ENCODE measurements at places on chromosomes 12 and 14. TPM values are rescaled to one million over a fixed set of nuclear protein-coding genes. Genes with fewer than 3 reads are reported as not detected.
A peak's percentile ranks its signal among the peaks of the same experiment; 100 is the strongest.

DNA sequence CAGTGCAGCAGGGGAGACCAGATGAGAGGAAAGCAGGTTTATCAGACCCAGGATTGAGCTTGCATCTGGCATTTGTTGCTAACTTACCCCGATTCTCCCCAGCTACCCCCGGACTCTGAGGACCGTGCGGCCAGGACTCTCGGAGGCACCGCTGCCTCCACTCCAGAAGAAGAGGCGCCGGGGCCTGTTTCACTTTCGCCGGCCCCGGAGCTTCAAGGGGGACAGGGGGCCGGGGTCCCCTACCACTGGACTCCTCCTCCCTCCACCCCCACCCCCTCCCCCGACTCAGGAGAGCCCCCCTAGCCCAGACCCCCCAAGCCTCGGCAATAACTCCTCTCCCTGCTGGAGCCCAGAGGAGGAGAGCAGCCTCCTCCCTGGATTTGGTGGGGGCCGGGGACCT, 6.5 kb upstream of the CPNE6 start:
- no peak for DNase-seq

DNA sequence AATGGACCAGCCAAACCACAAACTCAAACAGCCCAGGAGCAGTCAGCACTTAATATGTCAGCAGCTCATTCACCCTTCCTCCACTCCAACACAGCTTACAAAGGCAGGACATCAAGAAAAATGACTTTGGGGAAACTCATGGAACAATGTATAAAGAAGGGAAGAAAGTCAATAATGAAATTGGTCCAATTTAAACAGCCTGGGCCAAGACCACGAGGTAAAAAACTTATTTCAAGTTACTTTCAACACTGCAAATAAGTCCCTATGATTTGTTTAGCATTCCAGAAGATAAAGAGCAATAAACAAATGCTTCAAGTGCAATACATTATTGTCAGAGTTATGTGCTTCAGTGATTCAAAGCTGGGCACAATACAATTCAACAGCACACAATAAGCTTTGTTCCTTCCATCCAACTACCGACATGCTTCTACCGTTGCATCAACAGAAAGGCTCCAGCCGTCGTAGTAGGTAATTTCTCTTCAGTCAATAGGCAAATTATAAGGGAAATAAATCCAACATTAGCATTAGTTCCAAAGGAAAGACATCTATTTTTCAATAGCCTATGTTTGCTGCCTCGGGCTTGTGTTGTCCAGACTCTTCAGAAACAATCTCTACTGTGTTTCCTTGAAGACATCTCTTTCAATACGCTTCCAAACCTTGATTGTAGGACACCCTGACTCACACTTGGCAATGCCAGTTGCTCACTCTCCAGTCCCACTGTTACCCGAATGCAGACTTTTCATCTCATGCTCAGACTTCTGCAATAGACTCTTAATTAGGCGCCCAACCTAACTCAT, 225.7 kb downstream of the NUAK1 start:
- DNase-seq: no peak

GRCh38 chr12:33672836-33673577, 233.4 kb upstream of the SYT10 start:
- DNase-seq: no peak

DNA sequence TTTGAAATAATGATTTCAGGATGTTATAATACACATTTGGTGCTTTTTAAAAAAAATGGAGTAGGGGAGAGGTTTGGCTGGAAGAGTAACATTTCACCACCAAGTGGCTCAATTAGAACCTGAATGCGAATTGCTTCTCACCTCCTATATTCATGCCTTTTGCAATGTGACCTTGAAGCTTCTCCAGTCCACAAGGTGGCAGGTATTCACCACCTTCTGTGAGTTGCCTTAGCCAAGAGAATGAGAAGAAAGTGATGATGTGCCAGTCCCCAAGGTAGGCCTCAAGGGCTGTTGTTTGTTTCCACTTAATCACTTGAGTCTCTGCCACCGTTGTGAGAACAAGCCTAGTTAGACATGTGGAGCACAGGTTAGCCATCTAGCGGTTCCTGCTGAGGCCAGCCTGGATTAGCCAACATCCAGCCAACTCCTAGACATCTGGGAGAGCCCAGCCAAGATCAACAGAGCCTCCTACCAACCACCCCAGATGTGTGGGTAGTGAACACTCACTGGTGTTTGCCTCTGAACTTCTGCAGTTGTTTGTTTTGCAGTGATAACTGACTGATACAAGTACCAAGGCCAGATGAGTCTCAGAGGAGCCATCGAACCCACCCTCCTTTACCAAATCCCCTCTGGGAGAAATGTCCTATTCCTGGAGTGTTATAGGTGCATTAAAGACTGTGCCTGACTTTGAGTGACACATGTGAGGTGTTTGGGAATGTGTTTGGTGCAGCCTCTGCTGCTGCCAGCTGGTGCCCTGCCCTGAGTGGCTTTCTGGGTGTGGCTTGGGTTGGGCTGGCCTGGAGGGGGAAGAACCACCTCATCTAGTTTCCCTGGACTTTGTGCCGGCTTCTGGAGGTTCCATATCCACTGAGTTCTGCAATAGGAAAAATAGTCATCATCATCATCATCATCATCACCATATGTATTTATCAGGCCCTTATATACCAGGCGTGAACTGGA, 132.5 kb upstream of the RFLNA start:
- DNase-seq: no peak

GRCh38 chr14:55427439-55427838, 13.0 kb downstream of the TBPL2 start:
- DNase-seq: no peak

DNA sequence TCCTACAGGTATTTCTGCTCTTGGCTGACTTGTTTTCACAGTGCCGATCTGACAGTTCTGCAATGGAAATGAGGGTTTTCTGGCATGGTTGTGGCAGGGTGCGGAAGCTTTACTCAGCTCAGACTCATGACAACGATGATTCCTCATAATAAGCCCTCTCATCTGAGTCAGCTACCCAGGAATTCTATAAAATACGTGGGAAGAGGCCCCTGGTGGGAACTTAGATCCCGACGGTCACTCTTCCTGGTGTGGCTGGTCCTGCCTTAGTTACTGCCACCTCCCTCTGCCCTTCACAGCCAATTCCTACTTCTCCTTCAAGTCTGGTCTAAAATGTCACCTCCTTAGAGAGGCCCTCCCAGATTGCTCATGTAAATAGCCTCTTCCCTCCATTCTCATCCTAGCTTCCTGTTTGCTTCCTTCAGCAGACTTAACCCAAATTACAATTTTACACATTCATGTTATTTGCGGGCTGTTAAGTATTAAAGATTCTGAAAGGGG, 104.2 kb upstream of the MAP1LC3B2 start:
- no peak for DNase-seq

GRCh38 chr14:24337144-24337823, 2.4 kb upstream of the ADCY4 start:
- no peak for DNase-seq

DNA sequence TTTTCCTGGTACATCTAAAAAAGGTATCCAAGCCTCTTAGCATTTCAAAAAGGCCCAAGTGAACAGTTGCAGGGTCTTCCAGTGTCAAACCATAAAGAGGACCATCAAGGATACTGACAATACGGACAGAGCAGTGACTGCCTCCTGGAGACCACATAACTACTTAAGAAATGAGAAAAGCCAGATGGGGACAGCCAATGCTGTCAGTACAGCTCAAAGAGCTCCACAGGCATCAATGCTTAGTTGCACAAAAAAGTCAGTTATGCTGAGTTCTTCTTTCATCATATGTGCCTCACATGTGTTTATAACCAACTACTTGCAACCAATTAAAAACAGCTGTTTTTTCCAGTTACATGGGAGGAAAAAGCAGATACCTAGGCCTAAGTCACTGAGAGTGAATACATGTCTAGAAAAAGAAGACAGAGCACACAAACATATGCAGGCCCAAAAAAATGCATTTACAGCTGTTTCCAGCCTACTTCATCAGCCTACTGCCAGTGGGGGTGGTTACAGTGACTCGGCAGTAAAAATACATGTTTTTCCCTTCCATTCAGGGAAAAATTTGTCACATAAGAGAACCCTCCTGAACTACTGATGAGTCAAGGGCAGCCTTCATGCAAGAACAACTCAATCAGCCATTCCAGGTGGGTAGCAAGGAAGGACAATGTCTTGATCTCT, 84.0 kb downstream of the DCAF5 start:
- no peak for DNase-seq

DNA sequence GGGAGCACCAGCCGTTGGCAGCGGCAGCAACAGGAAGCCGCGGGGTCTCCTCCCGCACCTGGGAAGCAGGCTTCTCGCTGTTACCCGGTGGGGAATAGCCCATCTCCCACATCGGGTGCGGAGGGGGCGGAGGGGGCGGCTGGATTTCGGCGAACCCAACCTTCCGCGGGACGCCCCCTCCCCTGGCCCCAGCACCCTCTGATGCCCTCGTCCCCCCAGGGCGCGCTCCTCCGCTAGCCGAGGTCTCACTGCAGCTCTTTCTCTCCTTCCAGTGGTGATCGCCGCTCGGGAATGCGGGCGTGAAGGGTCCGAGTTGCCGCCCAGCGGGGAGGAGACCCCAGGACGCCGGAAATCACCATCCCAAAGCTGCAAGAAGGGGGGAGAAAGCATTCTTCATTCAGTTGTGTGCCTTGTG, 303 bp downstream of the SAMD4A start:
- peak; percentile 46 for DNase-seq

GRCh38 chr12:77842430-77842829, 11.7 kb downstream of the NAV3 start:
- no peak for DNase-seq

GRCh38 chr12:85559536-85559935, 276.7 kb downstream of the RASSF9 start:
- no peak for DNase-seq

- no peak for DNase-seq
These were observed 9.5 kb downstream of the BATF start for GRCh38 chr14:75531660-75532317.

GRCh38 chr12:10331642-10332239, 24.1 kb downstream of the KLRD1 start:
- peak; percentile 43 for DNase-seq

GRCh38 chr14:88422047-88422446, 36.6 kb downstream of the SPATA7 start:
- no peak for DNase-seq

GRCh38 chr14:68679746-68680467, 113.0 kb downstream of the ZFP36L1 start:
- DNase-seq: no peak

DNA sequence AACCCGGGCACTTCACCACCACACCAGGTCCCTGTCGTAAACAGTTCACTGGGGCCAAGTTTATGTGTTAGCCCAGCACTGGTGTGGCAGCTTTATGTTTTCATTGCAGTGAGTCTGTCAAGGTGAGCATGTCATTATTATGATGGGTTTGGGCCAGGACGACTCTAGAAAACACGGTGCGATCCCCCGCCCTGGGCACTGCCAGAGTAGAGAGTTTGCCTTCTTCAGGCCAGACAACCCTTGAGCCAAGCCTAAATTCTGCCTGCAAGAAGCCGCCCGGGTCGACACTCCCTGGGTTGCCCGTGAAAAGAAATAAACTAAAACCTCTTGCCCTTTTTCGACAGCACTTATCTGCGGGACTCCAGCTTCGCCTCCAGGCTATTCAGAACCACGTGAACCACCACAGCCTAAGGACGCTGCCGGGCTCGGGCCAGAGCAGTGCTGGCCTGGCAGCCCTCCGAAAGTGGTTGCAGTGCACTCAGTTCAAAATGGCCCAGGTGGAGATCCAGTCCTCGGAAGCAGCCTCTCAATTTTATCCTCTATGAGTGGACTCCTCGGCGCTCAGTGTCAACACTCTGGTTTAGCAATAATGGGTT, 81.8 kb downstream of the PRIMA1 start:
- DNase-seq: no peak

- no peak for DNase-seq
These were observed 3.9 kb downstream of the GZMH start for GRCh38 chr14:24605435-24606190.

- DNase-seq: no peak
These were observed 9.4 kb downstream of the PDE1B start for GRCh38 chr12:54558759-54559158.

DNA sequence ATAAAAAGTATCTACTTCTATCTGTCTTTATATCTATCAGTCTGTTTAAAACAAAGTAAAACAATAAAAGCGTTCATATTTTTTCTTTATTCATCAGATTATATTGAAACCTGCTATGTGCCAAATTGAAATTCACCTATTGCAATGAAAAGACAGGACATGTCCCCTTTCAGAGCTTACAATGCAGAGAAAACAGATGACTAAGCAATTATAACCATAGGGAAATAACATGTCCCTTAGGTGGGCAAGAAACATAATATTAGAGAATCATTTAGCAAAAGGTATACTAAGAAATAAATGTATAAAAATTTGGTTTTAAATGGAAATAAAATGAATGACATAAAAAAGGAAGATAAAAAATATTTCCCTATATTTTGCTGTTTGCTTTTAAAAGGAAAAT, 1421.3 kb downstream of the FSCB start:
- DNase-seq: no peak

GRCh38 chr14:32702562-32702961, 236.1 kb upstream of the NPAS3 start:
- peak; percentile 69 for DNase-seq

GRCh38 chr14:35958499-35958898, 132.4 kb downstream of the BRMS1L start:
- DNase-seq: no peak

- DNase-seq: peak; percentile 88
These were observed 24.8 kb downstream of the KLRK1 start for GRCh38 chr12:10364815-10365622.

DNA sequence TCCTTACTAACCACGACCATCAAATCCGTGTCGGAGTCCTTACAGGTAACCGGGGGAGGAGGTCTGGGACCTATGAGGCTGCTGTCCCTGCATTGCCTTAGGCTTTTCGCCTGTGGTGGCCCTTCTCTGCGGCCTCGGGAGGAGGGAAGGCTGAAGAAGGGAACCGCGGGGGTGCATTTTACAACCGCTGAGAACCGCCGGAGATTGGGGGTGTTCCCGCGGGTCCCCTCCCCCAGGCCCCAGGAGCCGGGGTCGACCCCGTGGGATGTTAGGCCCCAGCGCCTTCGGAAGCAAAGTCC, 549 bp downstream of the GPHN start:
- DNase-seq: no peak

GRCh38 chr12:85829391-85829790, 6.8 kb downstream of the RASSF9 start:
- no peak for DNase-seq

- no peak for DNase-seq
These were observed 10.0 kb downstream of the TUBA1B start for GRCh38 chr12:49121047-49121696.

GRCh38 chr14:77327111-77327510, 6.3 kb downstream of the GSTZ1 start:
- no peak for DNase-seq

The TNS2 gene
- 665 TPM for polyA plus RNA-seq

The PPFIBP1 gene
- polyA plus RNA-seq: 34.0 TPM

The RFLNA gene
- polyA plus RNA-seq: 10.7 TPM

The INSM2 gene
- polyA plus RNA-seq: 0.04 TPM

The TCL1B gene
- 0.32 TPM for polyA plus RNA-seq

The RNASE3 gene
- polyA plus RNA-seq: 0.63 TPM

The LHX5 gene
- not detected for polyA plus RNA-seq

The GPR84 gene
- polyA plus RNA-seq: not detected

The HHIPL1 gene
- polyA plus RNA-seq: 1.7 TPM

The BDKRB1 gene
- 1.2 TPM for polyA plus RNA-seq

The TGM1 gene
- polyA plus RNA-seq: 0.64 TPM

The AICDA gene
- polyA plus RNA-seq: 0.72 TPM

The DACT1 gene
- 19.7 TPM for polyA plus RNA-seq

The RPGRIP1 gene
- polyA plus RNA-seq: not detected

The AQP2 gene
- 0.21 TPM for polyA plus RNA-seq

The NFATC4 gene
- polyA plus RNA-seq: 20.7 TPM

The CELA1 gene
- polyA plus RNA-seq: not detected

The CCDC38 gene
- 0.20 TPM for polyA plus RNA-seq

The PTGER2 gene
- 1.6 TPM for polyA plus RNA-seq

The FAIM2 gene
- polyA plus RNA-seq: 8.3 TPM

The LRTM2 gene
- polyA plus RNA-seq: 0.20 TPM

The MARK3 gene
- 51.7 TPM for polyA plus RNA-seq
